Stimulated activated CD4-positive, alpha-beta T cell treated with anti-CD3 and anti-CD28 coated beads, Interleukin-4, amount 100 ng/mL, for 1 hour (primary cell): ENCODE measurements at places on chromosomes 4 and X.

- no peak for DNase-seq
Observed at GRCh38 chr4:139557556-139558110, 1.6 kb upstream of the SETD7 start.

DNA sequence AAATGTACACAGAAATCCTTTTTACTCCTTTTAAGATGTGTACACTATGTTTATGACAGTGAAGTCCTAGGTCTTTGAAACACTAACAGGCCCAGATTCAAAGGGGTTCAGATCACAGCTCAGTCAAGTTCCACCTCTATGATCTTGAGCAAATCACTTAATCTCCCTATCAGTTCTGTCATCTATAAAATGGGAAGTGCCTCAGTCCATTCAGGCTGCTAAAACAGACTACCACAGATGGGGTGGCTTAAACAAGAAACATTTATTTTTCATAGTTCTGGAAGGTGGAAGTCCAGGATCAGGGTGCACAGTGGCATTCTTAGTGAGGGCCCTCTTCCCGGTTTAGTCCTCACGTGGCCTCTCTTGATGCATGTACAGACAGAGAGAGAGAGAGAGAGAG is 117.1 kb downstream of the CORIN start:
- DNase-seq = no peak

- no peak for DNase-seq
Observed at GRCh38 chrX:10906866-10907265, 204.3 kb upstream of the HCCS start.

- no peak for DNase-seq
Observed at GRCh38 chr4:176309046-176309445, 10.7 kb upstream of the SPCS3 start.

DNA sequence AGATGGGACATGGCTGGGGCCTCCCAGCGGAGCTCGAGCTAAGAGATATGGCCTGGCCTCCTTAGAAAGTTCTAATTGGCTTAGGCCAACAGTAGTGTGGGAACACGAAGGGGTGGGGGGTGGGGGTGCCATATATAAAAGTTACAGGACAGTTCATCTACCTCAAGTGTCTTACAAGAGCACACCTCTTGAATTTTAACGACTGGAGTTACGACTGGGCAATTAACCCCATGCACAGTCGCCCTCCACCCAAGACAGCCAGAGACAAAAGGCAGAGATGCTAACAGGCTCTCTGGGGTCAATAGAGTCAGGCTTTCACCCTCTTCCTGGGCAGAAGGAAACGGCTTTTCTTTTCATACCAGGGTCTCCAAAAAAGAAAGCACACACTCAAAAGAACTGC is 302.2 kb downstream of the BCOR start:
- DNase-seq = no peak

GRCh38 chr4:48602222-48602621 is 112.2 kb downstream of the ZAR1 start:
- DNase-seq = no peak

DNA sequence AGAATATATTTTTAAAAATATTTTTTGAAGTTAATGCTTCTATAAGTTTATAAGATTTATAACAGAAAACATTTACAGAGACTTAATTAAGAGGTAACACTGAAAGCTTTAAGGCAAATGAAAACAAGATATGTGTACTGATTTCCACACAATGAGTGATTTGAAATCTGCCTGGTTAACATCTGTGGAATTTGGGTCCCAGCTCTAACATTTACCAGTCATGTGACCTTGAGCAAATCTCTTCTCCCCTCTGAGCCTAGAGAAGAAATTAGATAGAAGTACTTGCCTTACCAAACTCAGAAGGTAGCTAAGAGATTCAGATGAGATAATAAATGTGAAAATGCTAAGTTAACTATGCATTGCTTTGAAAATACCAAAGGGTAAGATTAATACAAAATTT is 458.8 kb upstream of the LCORL start:
- no peak for DNase-seq

GRCh38 chr4:155526452-155527169 is 140.0 kb upstream of the GUCY1A1 start:
- DNase-seq = no peak

- DNase-seq = no peak
Observed at GRCh38 chr4:118718511-118719170, 33.4 kb downstream of the METTL14 start.

GRCh38 chrX:141443922-141444321 is 140.6 kb downstream of the SPANXA1 start:
- no peak for DNase-seq

DNA sequence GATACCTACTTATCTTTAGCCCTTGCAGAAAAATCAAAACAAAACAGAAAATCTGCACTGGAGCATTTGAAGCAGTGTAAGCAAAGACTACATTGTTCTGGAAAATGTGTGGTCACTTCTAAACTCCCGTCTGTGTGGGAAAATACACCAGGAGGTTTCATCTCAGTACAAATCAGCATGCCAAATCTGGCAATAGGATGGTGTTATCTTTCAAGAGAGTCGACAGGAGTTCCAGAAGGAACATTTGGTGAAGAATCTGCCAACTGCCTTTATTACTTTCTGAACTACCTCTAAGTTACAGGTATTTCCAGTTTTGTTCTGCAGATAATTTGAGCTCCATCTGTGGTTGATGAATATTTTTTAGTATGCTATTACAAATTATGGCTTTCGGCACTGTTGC is 1348.0 kb downstream of the RAPGEF2 start:
- DNase-seq = no peak

- DNase-seq = no peak
Observed at GRCh38 chr4:108130955-108131354, 37.8 kb downstream of the LEF1 start.

- DNase-seq = no peak
Observed at GRCh38 chr4:151004222-151004621, 10.9 kb downstream of the LRBA start.
